ENCODE measurements at places on chromosomes 5 and 9.
A peak's percentile ranks its signal among the peaks of the same experiment; 100 is the strongest.

- DNase-seq = no peak
Observed at GRCh38 chr5:96952118-96952750, 16.4 kb downstream of the LNPEP start.

- DNase-seq = no peak
Observed at GRCh38 chr9:91972711-91973110, 22.7 kb upstream of the ROR2 start.

DNA sequence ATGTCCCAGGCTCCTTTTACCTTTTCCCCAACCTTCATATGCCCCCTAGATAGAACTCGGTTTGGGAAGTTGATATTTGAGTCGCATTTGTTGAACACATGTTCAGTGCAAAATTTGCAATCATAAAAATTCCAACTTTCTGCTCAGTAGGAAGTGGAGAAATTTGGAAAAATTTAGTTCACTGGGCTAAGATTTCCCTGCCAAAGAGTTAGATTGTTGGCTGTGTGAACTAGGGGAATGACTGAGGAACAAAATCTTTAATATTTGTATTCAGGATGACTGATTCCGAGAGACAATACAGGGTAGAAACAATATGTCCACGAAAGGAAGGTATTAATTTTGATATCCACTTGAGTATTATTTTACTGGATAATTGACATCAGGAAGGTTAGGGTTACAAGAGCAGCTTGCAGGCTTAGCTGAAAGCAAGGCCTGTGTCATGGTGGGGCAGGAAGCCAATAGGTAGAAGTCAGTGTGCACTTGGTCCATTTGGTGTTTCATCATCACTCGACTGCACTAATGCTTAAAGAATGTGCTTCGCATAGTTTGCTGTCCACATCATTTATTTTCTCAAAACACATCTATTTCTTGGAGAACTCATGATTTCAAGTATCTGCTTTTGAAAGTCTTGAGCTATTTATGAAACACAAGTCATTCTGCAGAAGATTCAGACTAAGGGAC is 59.4 kb upstream of the GNA14 start:
- DNase-seq = peak; percentile 99

GRCh38 chr9:135820661-135821060 is 86.7 kb downstream of the CAMSAP1 start:
- no peak for DNase-seq

DNA sequence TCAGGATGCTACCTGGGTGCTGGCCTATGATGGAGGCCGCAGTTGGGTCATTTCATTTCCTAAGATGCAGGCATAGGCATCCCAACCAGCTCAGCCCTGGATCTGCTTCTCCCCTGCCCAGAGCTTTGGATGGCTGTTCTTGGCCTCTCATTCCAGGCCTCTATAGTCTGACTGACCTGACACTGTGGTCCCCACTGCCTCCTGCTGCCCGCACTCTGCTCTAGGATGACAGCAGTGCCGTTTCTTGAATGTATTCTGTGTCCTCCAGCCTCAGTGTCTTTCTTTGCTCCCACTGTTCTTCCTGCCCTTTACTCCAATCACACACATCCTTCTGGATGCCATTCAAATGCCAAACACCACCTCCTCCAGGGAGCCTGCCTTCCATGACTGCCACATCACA is 235.7 kb downstream of the HSPA4 start:
- no peak for DNase-seq

- DNase-seq = no peak
Observed at GRCh38 chr9:116942593-116943061, 255.5 kb downstream of the TRIM32 start.

GRCh38 chr9:134537951-134538641 is 103.5 kb upstream of the COL5A1 start:
- DNase-seq = no peak

- no peak for DNase-seq
Observed at GRCh38 chr5:153122403-153122802, 368.1 kb upstream of the GRIA1 start.

DNA sequence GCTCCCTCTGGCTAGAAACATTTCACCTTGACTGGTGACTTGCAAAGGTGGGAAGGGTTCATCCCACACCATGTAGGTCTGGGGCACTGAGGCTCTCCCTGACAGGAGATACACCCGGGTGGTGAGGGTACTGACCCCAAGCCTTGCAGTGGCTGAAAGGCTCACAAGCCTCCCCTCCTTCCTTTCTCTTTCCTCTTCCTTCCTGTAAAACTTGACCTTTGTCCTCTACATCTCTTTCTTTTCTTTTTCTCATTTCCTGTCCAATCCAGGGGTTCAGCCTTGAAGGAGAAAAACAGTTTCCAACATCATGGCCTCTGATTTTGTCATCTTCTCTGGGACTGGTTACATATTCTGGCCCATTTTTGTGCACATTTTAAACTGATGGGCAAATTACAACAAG is 16.6 kb downstream of the FBP2 start:
- DNase-seq = no peak

- peak; percentile 1 for DNase-seq
Observed at GRCh38 chr5:150946351-150946905, 41.6 kb upstream of the ZNF300 start.

DNA sequence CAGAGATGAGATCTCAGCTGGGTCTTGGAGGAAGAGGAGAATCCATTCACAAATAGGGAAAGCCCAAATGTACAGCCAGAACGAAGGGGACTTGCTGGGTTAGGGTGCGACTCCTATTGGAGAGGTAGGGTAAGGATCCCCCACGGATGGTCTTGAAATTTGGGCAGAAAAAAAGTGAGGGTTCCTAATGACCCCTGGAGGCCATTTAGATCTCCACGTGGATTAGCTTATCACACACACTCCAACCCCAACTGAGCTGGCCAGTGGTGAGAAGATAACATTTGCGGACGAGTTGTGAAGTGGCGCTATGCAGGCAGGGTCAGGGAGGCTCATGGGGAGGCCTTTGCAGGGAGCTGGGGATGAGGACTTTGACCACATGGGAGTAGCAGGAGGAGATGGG is 86.0 kb downstream of the FSTL4 start:
- DNase-seq = no peak

DNA sequence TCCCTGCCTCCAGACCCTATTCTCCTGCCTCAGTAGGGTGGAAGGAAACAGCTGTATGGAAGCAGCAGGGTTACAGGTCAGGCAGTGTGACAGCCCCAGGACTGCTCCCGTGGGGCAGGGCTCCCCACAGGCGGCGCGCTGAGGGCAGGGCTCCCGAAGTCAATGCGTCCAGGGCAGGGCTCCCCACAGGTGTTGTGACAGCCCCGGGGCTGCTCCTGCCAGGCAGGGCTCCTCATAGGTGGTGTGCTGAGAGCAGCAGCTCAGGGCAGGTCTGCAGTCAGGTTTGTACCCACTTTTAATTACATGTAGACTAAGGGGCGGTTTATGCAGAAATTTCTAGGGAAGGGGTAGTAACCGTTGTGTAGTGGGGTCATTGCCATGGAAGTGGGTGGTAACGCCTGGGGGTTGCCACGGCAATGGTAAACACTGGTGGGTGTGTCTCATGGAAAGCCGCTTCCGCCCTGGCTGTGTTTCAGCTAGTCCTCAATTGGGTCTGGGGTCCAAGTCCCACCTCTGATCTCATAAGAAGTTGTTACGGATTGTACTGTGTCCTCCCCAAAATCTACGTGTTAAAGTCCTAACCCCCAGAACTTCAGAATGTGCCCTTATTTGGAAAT is 16.7 kb upstream of the TERT start:
- DNase-seq = no peak

- DNase-seq = no peak
Observed at GRCh38 chr5:61647672-61648071, 315.6 kb downstream of the ZSWIM6 start.

- DNase-seq = no peak
Observed at GRCh38 chr9:35075358-35075757, 2.9 kb upstream of the VCP start.

- no peak for DNase-seq
Observed at GRCh38 chr5:154284433-154284832, 93.9 kb downstream of the GALNT10 start.

GRCh38 chr5:88925692-88926490 is 42.9 kb upstream of the MEF2C start:
- DNase-seq = peak; percentile 17

- no peak for DNase-seq
Observed at GRCh38 chr9:12469084-12469483, 224.1 kb upstream of the TYRP1 start.

DNA sequence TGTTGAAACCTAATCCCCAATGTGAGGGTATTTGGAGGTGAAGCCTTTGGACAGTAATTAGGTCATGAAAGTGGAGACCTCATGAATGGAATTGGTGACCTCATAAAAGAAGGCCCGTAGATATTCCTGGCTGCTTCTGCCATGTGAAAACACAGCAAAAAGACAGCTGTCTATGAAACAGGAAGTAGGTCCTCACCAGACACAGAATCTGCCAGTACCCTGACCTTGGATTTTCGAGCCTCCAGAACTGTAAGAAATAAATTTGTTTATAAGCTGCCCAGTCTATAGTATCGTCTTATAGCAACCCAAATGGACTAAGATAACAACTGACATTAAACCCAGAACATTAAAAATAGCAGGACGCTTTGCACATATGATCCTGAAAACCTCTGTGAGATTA is 371.1 kb downstream of the SPOCK1 start:
- DNase-seq = no peak

DNA sequence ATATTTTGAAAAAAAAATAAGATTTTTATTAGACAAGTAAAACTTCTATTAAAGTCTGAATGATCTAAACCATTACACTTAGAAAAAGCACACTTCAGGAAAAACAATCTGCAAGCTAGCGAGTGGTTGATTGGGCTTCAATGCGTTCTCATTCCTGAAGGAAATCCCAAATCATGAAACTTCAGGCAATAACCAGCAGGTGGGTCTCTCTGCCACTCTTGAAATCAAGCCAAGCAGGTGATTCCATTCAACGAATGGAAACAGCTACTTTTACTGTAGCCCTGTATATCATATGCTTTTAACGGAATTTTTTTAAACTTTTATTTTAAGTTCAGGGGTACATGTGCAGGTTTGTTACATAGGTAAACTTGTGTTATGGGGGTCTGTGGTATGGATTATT is 234.5 kb upstream of the TRPM3 start:
- no peak for DNase-seq

DNA sequence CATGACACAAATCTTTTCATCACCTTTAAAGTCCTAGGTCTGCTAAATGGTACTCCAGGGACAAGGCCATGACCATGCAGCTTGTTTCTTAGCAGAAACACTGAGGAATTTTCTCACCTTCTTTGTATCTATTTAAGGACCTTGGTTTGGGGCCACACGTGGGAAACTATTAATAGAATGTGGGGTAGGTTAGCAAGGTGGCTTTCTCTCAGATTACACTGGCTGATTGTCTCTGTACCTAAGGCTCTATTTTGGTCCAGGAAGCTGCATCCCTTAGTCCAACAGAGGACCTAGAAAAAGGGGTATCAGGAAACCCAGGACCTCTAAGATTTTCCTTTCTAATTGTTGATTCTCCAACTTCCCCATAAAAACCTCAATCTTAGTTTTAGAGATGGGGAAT is 36.3 kb upstream of the FRMD3 start:
- DNase-seq = no peak

DNA sequence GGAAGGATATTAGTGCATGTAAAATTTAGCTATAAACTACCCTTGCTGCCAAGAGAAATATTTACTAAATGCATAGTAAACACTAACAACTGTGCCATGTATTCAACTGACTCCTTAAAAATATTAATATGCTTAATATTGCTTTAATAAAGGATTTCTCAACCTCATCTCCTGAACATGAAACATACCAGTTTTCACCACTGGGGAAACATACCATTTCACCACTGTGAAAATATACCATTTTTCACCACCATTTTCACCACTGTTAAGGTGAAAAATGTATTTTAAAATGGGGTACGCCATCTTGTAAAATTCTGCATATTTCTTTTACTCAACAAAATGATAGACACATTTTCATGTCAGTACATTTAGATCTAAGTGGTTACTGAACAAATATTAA is 4.5 kb downstream of the RAB14 start:
- DNase-seq = no peak

- no peak for DNase-seq
Observed at GRCh38 chr5:113249206-113249605, 185.6 kb downstream of the TSSK1B start.

GRCh38 chr5:74200560-74200959 is 440.0 kb downstream of the ENC1 start:
- peak; percentile 32 for DNase-seq

DNA sequence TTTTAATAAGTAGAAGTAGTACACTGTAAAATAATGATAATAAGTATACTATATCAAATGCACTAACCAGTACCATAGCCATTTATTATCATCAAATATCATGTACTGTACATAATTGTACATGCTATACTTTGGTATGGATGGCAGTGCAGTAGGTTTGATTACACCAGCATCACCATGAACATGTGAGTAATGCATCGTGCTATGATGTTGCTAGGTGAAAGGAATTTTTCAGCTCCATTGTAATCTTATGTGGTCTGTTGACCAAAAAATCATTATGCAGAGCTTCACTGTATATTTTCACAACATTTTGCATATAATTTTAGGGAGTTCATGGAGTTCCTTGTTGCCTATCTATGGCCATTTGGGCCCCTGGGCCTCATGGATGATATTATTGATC is 72.2 kb upstream of the HMHB1 start:
- DNase-seq = peak; percentile 3

DNA sequence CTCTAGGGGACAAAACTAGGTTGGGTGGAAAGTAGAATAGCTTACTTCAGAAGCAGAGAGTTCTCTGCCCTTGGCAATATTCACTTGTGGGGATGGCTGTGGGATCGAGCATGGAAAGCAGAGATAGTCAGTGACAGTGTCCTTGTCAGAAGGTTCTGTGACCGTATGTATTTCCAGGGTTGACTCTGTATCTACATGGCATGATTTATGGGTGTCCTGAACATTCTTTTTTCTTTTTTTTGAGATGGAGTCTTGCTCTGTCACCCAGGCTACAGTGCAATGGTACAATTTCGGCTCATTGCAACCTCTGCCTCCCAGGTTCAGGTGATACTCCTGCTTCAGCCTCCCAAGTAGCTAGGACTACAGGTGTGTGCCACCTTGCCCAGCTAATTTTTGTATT is 77.4 kb upstream of the LHFPL2 start:
- no peak for DNase-seq

DNA sequence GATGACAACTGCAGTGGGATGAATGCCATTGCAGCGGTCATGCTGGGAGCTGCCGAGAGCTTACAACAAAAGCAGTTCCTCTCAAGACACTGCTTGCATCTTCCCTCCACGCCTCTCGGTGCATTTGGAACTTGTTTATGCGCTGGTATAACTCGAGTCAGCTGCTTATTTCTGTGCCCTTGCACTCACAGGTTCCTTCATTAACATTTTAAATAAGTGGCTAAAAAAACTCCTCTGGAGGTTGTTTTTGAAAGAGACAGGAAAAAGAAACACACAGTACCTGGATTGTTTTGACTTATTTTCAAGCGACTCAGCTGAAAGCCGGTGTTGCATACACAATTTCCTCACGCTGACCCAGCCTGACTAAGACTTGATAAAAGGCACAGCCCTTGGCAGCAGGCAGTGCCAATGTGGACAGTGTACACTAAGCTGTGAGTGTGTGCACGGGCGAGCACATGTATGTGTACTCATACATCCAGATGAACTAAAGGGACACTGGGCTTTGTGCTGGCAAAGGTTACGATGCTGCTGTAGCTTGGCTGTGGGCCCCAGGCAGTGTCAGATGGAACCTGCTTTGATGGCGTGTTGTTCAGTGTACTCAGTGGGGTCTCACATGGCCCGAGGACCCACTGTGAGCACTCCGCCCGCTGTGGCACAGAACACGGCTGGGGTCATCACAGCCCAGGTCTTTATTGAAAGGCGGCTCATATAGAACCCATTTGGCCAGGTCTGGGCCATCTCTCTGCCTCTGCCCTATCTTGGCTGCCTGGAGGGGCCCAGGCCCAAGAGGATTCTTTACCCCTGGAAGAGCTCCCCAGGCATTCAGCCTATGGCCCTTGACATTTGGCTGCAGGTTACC is 92.3 kb downstream of the ANKRD33B start:
- no peak for DNase-seq

- DNase-seq = peak; percentile 98
Observed at GRCh38 chr9:95793924-95794828, 81.3 kb upstream of the ERCC6L2 start.

Measured in M059J (cell line).